Activated T-helper 1 cell treated with anti-CD3 and anti-CD28 coated beads, Interleukin-12 subunit alpha, Interleukin-12 subunit beta, Interleukin-2, Interleukin-4 antibody, amounts not matched to agents 30 ng/mL and 10 ng/mL and 1 ng/mL, durations not matched to agents 14 hours and 24 hours and 36 hours (primary cell): ENCODE measurements at places on chromosomes 13 and 19. TPM values are rescaled to one million over a fixed set of nuclear protein-coding genes. Genes with fewer than 3 reads are reported as not detected.

Gene ZSCAN4
- not detected in 2 replicates for total RNA-seq

Gene KLHL1
- not detected in 2 replicates for total RNA-seq

Gene ZNF99
- not detected in 2 replicates for total RNA-seq

DNA sequence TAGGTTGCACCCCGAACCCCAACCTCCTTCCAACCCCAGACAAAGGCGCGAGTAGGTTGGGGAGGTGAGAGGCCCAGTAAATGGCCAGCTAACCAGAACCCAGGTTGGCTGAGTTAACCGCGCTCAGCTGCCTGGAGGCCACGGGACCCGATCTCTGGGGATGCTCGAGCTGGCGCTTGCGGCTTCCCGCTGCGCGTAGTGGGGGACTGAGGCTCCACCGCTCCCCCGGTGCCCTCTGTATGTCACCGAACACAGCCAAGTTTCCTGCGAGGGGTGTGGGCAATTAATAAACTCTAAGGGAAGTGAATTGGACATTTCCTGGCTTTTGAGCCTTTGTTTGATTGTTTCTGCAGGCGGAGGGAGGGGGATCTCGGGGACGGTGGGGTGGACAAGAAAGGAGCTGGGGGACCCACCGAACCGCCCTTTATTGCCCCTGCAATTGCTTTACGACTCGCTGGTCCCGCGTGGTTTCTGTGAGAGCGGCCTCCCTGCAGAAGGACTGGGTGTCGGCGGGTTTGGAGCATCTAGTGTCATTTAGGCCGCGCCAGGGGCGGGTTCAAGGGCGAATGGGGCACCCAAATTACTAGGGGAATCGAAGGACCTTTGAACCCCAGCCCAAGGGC, 3.5 kb upstream of the ZIC5 start:
- H3K4me1 ChIP-seq: peaks cover 13% of the 10 kb centered on the region
- no peaks in the 10 kb centered on the region for H3K36me3 ChIP-seq
- no peak overlapping the region for H3K4me3 ChIP-seq
- no peak overlapping the region for H3K27ac ChIP-seq

DNA sequence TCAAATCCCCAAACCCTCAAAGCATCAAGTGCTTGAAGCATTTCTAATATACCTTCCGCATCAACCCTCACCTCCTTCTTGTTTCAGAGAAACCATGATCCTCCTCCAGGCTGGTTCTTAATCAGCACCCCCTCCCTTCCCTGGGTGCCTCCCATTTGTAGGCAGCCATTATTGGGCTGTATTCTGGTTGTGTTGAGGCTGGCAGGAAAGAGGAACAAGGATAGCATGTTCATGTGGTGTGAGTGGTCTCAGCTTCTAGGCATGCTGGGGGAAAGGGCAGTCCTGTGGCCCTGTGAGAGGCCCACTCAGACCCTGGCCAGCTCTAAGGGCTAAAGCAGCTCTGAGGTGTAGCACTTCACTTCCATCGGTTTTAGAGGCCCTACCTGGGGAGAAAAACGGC, 18.9 kb upstream of the TRIM13 start:
- H3K4me1 ChIP-seq: peaks cover 5% of the 10 kb centered on the region
- peak overlapping the region; percentile 27 for H3K27ac ChIP-seq
- H3K36me3 ChIP-seq: peaks cover 16% of the 10 kb centered on the region
- DNase-seq: no peak

DNA sequence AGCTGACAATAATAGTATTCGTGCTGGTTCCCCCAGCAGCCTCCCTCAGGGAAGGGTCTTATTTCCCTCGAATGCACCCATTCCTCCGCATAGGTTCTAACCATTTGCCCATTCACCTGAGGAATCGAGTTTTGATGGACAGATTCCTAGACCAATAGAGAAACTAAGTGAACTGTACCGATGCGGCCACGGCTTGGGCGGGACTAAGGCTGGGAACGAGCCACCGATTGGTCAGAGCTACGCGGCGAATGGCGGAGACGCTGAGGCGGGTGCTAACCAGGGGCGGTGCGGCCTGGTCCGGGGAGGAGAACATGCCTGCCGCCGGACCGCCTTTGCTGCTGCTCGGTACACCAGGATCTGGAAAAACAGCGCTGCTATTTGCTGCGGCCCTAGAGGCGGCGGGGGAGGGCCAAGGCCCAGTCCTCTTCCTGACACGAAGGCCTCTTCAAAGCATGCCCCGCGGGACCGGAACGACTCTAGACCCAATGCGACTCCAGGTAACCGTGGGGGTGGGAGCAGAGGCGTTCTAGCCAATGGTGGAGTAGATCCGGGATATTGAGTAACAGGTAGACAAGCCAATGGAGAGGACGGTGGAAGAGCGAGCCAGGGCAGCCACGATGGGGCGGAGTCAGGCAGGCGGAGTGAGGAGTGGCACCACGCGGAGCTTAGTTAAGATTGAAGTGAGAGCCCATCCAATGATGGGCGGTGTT, at the start of gene SWSAP1:
Gene SWSAP1, plus strand, starts transcription at position 234 of the 710 bp plus-strand sequence. Its CDS starts 15 bp downstream, at position 249.
- H3K27ac ChIP-seq: no peak within 1 kb of the TSS
- H3K27me3 ChIP-seq: no peaks in the 10 kb centered on the region
- DNase-seq: peak; percentile 97
- peaks cover 16% of the 10 kb centered on the region for H3K36me3 ChIP-seq
- no peak within 1 kb of the TSS for H3K4me3 ChIP-seq

- H3K36me3 ChIP-seq: peaks cover 33% of the 10 kb centered on the region
- H3K4me1 ChIP-seq: peaks cover 9% of the 10 kb centered on the region
- no peak overlapping the region for H3K4me3 ChIP-seq
- no peaks in the 10 kb centered on the region for H3K27me3 ChIP-seq
- peak; percentile 40 for DNase-seq
These were observed 6.0 kb upstream of the WDR88 start for GRCh38 chr19:33125929-33126388.

- H3K27me3 ChIP-seq: no peaks in the 10 kb centered on the region
- H3K27ac ChIP-seq: peak overlapping the region; percentile 87
- H3K4me3 ChIP-seq: peak overlapping the region; percentile 51
- peaks cover 56% of the 10 kb centered on the region for H3K4me1 ChIP-seq
These were observed 29.5 kb upstream of the ANKRD10 start for GRCh38 chr13:110944121-110944967.

GRCh38 chr13:49110913-49111170, 109.3 kb upstream of the MLNR start:
- peak overlapping the region; percentile 87 for H3K4me3 ChIP-seq
- no peaks in the 10 kb centered on the region for H3K27me3 ChIP-seq
- H3K36me3 ChIP-seq: peaks cover 7% of the 10 kb centered on the region
- peaks cover 34% of the 10 kb centered on the region for H3K4me1 ChIP-seq
- no peak for DNase-seq

DNA sequence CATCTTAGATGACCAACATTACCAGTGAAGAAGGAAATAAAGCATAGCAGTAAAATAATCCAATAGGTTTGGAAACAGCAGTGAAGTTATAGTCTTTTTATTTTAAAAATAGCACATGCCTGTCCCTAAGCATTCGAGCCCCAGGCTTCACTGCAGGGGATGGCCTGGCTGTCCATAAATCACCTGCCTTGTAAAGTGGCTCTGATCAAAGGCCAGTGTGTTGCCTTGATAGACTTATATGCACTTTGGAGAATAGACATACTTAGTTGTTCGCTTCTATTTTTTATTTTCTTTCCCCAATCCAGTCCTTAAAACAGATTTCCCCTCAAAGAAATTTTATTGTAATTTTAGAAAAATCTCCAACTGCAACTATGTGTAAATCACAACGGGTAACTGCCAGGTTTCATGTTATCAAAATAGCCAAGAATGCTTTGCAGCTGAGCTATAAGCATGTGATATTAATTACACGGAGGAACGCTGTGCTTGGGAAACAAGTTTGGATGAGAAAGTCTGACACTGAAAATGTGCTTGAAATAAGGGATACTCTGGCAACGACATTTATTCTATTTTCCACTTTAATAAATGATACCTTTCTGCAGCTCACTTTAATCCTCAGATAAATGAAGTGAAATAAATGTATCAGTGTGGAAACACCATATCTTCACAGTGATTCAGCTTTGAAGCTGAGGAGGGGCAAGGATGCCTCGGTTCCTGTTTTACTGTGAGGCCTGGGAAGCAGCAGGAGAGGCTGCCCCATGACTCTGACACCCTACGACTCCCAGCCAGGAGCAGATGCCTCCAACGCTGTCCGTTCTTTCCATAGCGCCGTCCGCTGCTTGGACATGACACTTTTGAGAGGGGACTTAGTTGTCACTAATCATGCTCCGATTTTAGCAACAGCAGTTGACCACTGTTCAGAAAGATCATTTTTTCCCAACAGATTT, 5.5 kb upstream of the METTL21C start:
- no peaks in the 10 kb centered on the region for H3K4me1 ChIP-seq
- H3K27ac ChIP-seq: no peak overlapping the region
- no peak for DNase-seq

DNA sequence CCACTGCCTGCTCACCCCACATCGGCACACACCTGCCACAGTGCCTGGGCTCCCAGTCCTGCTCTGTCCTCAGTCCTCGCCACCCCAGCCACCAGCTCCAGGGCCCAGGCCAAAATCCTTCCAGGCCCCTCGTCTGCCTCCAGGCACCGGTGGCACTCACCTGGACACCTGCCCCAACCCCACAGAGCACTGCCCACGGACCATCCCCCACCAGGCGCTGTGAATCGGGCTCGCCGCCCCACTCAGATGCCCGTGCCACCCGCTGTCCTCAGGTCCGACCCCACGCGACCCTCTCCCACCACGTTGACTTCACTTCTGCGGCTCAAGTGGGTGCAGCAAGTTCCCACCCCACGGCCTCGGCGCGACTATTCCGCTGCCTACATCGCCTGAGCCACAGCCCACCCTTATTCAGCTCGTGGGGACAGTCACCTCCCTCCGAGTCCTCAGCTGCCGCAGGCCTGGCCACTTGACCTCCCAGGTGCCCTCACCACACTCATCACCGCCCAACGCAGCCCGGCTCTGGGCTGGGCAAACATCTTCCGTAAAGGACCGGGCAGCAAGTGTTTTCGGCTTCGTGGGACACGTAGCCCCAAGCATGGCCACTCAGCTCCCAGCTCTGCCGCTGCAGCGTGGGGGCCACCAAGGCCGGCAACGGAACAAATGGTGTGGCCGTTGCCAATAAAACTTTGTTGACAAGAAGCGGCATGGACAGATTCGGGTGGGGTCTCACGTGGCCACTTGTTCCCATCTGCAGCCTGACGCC, 5.7 kb downstream of the PIP5K1C start:
- no peaks in the 10 kb centered on the region for H3K27me3 ChIP-seq
- H3K27ac ChIP-seq: no peak overlapping the region
- H3K4me1 ChIP-seq: peaks cover 22% of the 10 kb centered on the region
- no peak overlapping the region for H3K4me3 ChIP-seq
- no peak for DNase-seq

DNA sequence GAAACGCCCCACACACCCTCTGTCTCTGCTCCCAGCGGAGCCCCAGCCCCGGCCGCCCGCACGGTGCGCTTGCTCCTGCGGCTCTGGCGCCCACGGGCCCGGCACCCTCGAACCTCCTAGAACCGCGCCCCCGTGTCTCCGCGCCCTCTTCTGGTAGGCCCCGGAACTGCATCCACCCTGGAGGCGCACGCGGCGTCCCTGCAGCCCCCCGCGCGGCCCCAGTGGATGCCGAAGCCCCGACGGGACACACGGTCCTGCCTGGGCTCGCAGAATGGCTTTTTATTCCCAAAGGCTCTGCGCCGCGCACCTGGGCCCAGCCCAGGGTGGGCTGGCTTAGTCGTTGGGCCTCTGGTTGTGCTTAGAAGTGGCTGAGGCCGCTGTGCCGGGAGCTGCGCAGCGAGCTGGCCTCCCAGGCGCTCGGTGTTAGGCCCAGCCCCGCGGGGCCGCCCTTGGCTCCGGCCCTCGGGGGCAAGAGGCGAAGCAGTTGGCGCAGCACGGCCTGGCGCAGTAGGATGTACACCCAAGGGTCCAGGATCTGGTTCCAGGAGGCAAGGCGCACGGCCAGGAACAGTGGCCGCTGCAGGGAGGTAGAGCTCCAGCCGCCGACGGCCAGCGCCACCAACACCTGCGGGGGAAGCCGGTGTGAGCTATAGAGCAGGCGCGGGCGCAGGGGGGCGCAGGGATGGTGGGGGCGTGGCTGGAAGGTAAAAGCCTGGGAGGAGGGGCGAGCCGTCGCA, 2.8 kb downstream of the PTGER1 start:
- peaks cover 17% of the 10 kb centered on the region for H3K27me3 ChIP-seq
- H3K27ac ChIP-seq: no peak overlapping the region
- H3K4me1 ChIP-seq: peaks cover 31% of the 10 kb centered on the region
- peak; percentile 73 for DNase-seq

GRCh38 chr13:66033924-66034323, 1196.2 kb downstream of the PCDH9 start:
- H3K27me3 ChIP-seq: no peaks in the 10 kb centered on the region
- no peak overlapping the region for H3K27ac ChIP-seq
- no peak for DNase-seq

GRCh38 chr13:84032116-84032515, 149.8 kb upstream of the SLITRK1 start:
- H3K27ac ChIP-seq: no peak overlapping the region
- no peak for DNase-seq
- H3K27me3 ChIP-seq: peaks cover 2% of the 10 kb centered on the region
- H3K4me1 ChIP-seq: peaks cover 3% of the 10 kb centered on the region
- H3K4me3 ChIP-seq: no peak overlapping the region
- no peaks in the 10 kb centered on the region for H3K36me3 ChIP-seq

DNA sequence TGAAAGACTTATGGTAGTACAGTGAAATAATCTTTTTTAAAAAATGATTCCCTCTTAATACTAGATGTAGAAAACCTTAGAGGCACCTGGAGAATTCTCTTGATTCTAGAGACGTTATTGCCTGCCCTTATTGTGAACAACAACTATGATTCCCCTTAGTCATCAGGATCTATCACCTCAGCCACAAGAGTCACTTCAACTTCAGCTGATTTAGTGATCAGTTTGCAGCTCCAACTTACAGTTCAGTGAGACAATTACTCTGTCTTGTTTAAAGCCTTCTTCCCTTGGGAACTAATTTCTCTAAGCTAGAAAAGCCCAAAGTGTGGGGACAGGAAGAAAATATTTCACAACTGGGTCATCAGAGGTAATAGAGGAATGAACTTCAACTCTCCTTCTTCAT, 254.3 kb upstream of the SLITRK1 start:
- H3K4me3 ChIP-seq: peak overlapping the region; percentile 60
- H3K4me1 ChIP-seq: peaks cover 19% of the 10 kb centered on the region
- H3K27ac ChIP-seq: peak overlapping the region; percentile 37
- H3K36me3 ChIP-seq: no peaks in the 10 kb centered on the region
- no peaks in the 10 kb centered on the region for H3K27me3 ChIP-seq
- no peak for DNase-seq

GRCh38 chr19:43692385-43692784, 22.4 kb upstream of the PLAUR start:
- no peaks in the 10 kb centered on the region for H3K36me3 ChIP-seq
- no peak for DNase-seq
- H3K27ac ChIP-seq: no peak overlapping the region
- H3K27me3 ChIP-seq: peaks cover 5% of the 10 kb centered on the region
- H3K4me1 ChIP-seq: no peaks in the 10 kb centered on the region
- H3K4me3 ChIP-seq: no peak overlapping the region

GRCh38 chr19:18507021-18507726, 14.7 kb downstream of the ELL start:
- H3K4me1 ChIP-seq: peaks cover 46% of the 10 kb centered on the region
- H3K27me3 ChIP-seq: no peaks in the 10 kb centered on the region
- peak overlapping the region; percentile 82 for H3K27ac ChIP-seq
- no peak for DNase-seq
- peak overlapping the region; percentile 57 for H3K4me3 ChIP-seq
- no peaks in the 10 kb centered on the region for H3K36me3 ChIP-seq
